ENCODE measurements at places on chromosomes 2 and 18.

DNA sequence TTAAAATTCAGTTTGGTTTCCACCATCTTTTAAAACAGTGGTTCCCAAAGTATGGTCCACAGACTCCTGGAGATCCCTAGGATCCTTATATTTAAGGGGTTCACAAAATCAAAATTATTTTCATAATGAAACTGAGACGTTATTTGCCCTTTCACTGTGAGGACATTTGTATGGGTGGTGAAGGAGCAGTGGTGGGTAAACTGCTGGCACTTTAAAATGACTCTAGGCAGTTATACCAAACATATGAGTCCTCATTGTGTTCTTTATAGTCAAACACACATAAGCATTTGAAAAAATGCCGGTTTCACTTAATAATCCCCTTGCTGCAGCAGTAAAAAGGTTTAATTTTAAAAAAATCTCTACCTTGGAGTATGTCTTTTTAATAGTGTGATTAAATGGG is 7.2 kb downstream of the SMAD4 start:
- no peak for DNase-seq

DNA sequence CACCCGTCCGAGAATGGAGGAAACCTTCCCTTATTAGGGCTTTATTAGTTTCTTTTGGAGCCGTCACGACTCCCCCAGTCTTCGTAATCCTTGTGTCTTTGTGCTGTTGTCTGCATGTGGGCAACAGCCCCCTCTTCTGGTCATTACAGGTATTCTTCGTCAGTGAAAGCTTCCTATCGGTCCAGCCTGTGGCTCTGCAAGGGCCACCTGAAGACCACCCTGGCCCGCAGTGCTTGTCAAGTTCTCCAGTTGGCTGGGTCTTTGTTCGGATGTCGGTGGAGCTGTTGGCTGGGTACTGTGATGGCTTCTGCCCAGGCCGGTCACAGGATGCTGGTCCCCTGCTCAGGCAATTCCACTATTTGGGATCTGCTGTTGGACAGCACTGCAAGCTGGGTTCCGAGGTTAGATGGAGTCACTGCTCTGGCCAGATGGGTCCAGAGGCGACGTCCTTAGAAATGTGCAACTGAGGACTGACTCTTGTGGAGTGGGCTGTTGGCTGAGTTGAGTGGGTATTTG is 19.2 kb downstream of the E2F6 start:
- peak; percentile 18 for DNase-seq

DNA sequence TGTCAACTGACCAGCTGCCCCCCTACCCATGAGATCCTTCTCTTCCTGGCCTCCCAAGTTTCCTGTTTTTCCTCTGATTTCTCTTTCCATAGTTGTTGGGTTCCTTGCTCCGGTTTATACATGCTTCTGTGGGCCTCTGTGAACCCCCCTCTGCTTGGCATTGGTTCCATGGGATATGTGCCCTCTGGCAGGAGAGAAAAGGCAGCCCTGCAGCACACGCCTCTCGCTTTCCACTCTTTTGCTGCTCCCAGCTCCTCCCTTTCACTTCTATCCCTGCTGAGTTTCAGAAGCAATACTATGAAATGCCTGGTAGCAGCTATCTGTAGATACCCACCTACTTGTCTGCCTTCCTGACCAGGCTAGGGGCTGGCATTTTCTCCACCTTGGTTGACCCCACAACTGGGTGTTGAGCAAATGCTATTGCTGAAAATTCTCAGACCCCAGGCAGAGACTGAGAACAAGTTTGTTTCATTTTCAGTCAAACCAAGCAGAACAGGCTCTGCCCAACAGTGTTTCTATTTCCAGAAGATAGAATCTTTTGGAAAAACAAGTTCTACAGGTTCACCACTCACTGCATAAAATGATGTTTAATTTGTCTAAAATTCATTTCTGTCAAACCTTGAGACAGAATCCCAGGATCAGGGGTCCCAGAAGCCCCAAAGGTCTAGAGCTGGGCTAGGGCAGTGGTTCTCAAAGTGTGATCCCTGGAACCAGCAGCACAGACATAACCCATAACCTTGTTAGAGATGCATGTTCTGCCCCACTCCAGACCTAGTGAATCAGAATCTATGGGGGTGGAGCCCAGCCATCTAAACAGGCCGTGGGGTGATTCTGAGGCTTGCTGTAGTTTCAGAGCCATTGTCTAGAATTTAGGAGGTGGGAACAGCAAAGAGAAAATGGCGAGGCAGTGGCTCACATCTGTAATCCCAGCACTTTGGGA is 13.4 kb downstream of the CAPG start:
- DNase-seq: no peak

DNA sequence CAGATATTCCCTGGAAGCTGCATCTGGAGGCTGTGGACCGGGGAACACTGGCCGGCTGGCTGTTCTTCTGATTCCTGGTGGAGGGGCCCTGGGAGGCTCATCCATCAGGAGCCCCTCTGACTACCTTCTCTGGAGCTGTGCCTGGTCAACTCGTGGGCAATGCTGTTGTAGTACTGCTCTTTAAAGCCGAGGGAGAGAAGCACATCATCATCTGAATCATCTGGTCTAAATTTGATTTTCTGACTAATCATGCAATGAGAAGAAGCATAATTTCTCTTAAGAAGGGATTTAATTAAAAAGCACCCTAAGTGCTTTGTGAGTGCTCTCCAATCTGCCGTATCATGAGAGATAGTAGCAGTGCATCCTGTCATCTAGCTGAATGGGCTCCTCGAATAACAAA is 229.5 kb downstream of the FHOD3 start:
- DNase-seq: no peak

GRCh38 chr18:79764131-79764530 is 33.6 kb upstream of the KCNG2 start:
- DNase-seq: no peak

GRCh38 chr2:21427606-21428005 is 303.8 kb downstream of the TDRD15 start:
- DNase-seq: no peak

DNA sequence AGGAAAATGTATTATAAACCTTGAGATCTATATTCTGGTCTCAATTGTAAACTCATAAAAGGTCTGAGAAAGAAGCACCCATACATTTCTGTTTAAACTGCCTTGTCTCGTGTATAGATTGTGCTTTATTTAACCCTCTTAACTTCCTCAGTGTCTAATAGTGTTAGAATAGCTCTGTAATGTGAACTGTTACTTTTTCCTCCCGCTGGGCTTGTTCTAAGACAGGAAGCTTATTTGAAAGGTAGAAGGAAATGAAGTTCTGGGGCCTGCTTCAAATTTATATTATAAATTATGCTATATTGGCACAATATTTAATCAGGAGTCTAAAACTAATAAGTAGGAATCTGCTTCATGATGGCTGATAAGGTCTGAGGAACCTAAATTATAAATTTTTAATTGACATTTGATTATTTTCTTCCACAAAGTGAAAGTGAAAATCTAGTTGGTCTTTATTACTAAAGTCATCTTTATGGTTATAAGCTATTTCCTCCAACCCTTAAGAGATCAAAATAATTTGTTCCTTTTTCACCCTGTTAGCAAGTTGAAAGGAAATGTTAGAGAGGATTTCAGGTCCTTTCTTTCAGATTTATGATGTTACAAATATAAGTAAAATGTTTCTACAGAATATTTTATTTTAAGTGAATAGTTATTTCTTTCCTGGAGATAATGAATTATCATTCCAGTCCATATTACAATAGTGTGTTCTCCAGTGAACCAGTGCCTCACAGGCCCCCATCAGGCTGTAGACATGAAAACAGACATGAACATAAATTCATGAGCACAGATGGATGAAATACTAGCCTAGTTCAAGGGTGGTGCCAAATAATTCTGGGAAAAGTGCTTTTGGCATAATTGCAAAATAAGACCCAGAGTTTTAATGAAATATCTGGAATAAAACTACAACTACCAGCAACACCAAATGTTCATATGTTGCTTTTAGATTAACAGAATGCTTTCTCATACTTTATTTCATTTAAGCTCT is 7.9 kb downstream of the MFSD6 start:
- DNase-seq: no peak

GRCh38 chr2:59935005-59935404 is 618.4 kb downstream of the BCL11A start:
- no peak for DNase-seq

GRCh38 chr18:272650-273049 is 4.8 kb upstream of the THOC1 start:
- no peak for DNase-seq

- DNase-seq: no peak
Measured at GRCh38 chr2:148928395-148928794, 53.4 kb downstream of the KIF5C start.
